ENCODE measurements at places on chromosomes 5 and 9. TPM values are rescaled to one million over a fixed set of nuclear protein-coding genes. Genes with fewer than 3 reads are reported as not detected.

The SLC36A2 gene
- total RNA-seq, result not detected

The NIPAL4 gene
- total RNA-seq, result not detected

- H3K27me3 ChIP-seq, result no peaks in the 10 kb centered on the region
- H3K4me1 ChIP-seq, result no peaks in the 10 kb centered on the region
- DNase-seq, result no peak
- H3K4me3 ChIP-seq, result no peak overlapping the region
- no peak overlapping the region for H3K27ac ChIP-seq
- H3K36me3 ChIP-seq, result no peaks in the 10 kb centered on the region
Measured at GRCh38 chr5:54820346-54821134, 164.9 kb downstream of the ESM1 start.

GRCh38 chr5:134758176-134758503 lies 439 bp upstream of the DDX46 start:
- no peaks in the 10 kb centered on the region for H3K36me3 ChIP-seq
- peaks cover 3% of the 10 kb centered on the region for H3K4me1 ChIP-seq
- DNase-seq, result no peak
- no peaks in the 10 kb centered on the region for H3K27me3 ChIP-seq

- H3K4me1 ChIP-seq, result peaks cover 82% of the 10 kb centered on the region
- no peaks in the 10 kb centered on the region for H3K36me3 ChIP-seq
- DNase-seq, result no peak
- H3K27ac ChIP-seq, result no peak overlapping the region
- no peak overlapping the region for H3K4me3 ChIP-seq
Measured at GRCh38 chr9:136083558-136084062, 11.5 kb downstream of the NACC2 start.

- H3K27me3 ChIP-seq, result no peaks in the 10 kb centered on the region
- H3K4me1 ChIP-seq, result peaks cover 54% of the 10 kb centered on the region
- DNase-seq, result no peak
- H3K27ac ChIP-seq, result no peak overlapping the region
Measured at GRCh38 chr9:109972026-109972882, 192.3 kb downstream of the PALM2AKAP2 start.
